ENCODE measurements at places on chromosomes 12 and 14.

DNA sequence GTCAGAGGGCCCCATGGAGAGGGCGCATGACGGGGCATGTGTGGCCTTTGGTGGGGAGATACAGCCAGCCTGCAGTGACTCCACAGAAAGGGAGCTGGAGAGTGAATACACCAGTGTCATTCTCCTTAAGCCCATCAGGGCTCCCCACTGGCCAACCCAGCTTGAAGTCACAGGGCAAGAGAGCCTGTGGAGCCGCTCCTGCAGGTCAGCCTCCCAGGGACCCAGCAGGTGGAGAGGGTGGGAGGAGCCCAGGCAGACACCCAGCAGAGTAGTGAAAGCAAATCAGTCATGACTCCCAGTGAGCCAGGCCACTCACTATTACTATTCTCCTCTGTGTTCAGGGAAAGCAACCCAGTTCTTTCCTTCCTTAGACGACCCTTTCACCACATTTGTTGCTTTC, 110.0 kb upstream of the CPM start:
- no peak for DNase-seq

- peak; percentile 80 for DNase-seq
These were observed at the start of gene ZBTB1 for GRCh38 chr14:64504310-64504896. TSS of gene ZBTB1 (plus strand) at chr14:64504770. CDS start at chr14:64521505, 16,735 bp downstream.

DNA sequence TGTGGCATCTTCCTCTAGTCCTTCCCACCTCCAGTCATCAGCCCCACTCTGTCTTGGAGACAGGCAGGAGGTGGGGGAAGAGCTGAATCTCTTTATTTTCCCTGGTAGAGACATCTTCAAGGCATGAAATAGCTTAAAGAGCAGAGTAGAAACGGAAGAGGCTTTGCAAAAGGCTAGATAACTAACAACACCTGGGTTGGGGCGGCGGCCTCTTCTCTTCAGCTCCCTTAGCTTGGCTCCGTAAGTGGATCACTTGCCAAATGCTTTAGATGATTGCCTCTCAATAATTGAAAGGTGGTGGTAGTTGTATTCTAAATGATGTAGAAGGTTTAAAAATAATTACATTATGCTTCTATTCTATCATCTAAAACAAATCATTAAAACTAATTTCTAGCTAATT, 36.1 kb downstream of the SSPN start:
- no peak for DNase-seq

DNA sequence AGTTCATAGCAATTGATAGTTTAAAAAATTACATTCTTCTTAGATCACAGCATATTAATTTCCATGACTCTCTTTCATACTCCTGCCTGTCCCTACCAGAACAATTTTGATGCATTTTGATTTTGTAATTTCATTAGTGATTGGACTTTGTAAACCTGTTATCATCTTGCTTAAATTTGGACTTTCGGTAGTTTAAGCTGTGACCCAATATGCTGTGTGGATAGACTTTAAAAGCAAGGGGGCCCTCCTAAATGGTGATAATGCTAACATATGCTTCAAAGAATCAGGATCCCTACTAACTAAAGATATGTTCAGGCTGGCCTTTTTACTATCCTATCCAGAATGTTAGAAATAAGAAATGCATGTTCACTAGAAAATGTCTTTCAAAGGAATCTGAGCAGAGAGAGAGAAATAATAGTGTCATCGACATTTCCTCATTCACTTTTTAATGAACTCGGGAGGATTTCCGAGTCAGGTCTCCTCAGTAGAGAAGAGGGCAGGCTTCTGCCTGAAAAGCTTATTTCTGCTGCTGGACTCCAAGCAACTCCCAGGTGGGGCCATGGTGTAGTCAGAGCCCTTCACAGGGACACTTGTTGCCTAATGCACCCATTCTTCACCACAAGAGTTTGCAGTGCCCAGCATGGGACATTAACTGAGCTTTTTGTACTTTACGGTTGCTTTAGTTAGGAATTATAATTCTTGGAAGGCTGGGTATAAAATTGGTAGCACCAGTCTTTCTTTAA, 16.7 kb downstream of the SLC38A4 start:
- no peak for DNase-seq

- DNase-seq: no peak
These were observed 4.3 kb downstream of the CRACR2A start for GRCh38 chr12:3748620-3749019.

- no peak for DNase-seq
These were observed 207.2 kb upstream of the IGF1 start for GRCh38 chr12:102687523-102687922.

DNA sequence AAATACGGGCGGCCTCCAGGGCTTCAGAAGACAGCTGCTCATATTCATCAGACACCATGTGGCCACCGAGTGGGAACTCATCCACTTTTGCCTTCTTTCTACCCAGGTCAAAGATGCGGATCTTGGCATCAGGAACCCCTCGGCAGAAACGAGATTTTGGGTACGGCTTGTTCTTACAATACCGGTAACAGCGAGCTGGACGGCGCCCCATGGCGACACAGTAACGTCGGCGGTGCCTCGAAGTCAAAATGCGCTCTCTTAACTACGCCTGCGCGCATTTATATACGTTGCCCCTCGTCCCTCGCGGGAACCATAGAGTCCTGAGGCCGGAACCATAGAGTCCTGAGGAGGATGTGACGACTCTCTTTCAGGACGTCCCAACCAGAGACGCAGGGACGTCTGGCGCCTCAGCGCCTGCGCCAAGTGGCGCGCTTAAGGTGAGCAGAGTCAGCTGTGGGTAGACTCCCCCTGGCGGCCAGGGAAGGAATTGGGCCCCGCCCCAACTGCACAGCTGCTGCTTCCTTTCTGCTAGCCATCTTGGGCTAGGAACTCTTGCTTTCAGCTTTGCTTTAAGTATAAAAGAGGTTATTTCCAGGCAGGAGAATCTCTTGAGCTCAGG, at the start of gene RPL10L:
Gene RPL10L, minus strand, starts transcription at position 256 of the 619 bp plus-strand sequence. Its CDS starts 45 bp downstream, at position 211.
- no peak for DNase-seq

- DNase-seq: no peak
These were observed 709.1 kb downstream of the DIO2 start for GRCh38 chr14:79502136-79502750.

DNA sequence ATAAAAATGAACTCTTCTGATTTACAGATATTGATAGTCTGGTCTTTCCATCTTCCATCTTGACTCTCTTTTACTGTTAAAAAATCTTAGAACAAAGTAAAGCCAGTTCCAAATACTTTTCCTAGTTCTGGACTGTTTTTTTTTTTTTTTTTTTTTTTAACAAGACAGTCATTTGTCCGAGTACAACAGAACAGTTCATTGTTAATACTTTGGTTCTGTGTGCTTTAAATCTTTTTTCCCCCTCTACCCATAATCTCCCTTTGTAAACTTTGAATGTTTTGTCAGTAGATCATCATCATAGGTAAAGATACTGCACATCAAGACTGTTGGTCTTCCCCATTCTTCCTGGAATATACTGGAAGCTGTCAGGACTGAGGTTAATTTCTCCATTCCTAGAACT, 38.0 kb downstream of the ADIPOR2 start:
- no peak for DNase-seq

DNA sequence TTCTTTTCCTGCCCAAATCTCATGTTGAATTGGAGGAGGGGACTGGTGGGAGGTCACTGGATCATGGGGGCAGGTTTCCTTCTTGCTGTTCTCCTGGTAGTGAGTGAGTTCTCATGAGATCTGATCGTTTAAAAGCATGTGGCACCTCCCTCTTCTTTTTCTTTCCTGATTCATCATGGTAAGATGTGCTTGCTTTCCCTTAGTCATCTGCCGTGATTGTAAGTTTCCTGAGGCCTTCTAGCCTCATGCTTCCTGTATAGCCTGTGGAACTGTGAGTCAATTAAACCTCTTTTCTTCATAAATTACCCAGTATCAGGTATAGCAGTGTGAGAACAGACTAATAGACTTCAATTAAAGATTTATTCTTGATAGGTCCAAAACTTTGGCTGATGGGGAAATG, 83.5 kb downstream of the CAND1 start:
- DNase-seq: no peak

GRCh38 chr14:101587441-101587911, 26.2 kb downstream of the DIO3 start:
- no peak for DNase-seq

DNA sequence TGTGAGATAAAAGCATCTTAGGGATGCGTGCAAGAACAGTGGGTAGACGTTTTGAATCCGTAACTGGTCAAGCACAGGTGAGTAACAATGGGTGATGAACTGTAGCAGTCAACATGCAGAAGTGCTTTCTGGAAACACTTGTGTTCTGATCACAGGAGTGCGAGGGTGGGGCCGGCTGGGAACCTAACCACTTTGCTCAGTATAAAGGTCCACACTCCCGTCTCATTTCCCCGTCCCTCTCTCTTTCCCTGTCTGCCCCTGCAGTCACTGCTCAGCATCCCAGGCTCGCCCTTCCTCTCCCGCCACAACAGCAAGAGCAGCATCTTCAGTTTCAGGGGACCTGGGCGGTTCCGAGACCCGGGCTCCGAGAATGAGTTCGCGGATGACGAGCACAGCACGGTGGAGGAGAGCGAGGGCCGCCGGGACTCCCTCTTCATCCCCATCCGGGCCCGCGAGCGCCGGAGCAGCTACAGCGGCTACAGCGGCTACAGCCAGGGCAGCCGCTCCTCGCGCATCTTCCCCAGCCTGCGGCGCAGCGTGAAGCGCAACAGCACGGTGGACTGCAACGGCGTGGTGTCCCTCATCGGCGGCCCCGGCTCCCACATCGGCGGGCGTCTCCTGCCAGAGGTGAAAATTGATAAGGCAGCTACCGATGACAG, 127.1 kb downstream of the FIGNL2 start:
- DNase-seq: peak; percentile 34

GRCh38 chr12:16399101-16399500, 51.7 kb downstream of the MGST1 start:
- no peak for DNase-seq

GRCh38 chr14:72924337-72924736, 1.9 kb upstream of the DCAF4 start:
- no peak for DNase-seq

GRCh38 chr12:89782807-89783206, 74.2 kb upstream of the ATP2B1 start:
- no peak for DNase-seq

GRCh38 chr12:121812320-121812871, 8.6 kb downstream of the SETD1B start:
- DNase-seq: peak; percentile 79

- peak; percentile 83 for DNase-seq
These were observed at the start of gene SEC23A for GRCh38 chr14:39102969-39103957. TSS of gene SEC23A (minus strand) at chr14:39103235. CDS start at chr14:39096118, 7,117 bp downstream.

DNA sequence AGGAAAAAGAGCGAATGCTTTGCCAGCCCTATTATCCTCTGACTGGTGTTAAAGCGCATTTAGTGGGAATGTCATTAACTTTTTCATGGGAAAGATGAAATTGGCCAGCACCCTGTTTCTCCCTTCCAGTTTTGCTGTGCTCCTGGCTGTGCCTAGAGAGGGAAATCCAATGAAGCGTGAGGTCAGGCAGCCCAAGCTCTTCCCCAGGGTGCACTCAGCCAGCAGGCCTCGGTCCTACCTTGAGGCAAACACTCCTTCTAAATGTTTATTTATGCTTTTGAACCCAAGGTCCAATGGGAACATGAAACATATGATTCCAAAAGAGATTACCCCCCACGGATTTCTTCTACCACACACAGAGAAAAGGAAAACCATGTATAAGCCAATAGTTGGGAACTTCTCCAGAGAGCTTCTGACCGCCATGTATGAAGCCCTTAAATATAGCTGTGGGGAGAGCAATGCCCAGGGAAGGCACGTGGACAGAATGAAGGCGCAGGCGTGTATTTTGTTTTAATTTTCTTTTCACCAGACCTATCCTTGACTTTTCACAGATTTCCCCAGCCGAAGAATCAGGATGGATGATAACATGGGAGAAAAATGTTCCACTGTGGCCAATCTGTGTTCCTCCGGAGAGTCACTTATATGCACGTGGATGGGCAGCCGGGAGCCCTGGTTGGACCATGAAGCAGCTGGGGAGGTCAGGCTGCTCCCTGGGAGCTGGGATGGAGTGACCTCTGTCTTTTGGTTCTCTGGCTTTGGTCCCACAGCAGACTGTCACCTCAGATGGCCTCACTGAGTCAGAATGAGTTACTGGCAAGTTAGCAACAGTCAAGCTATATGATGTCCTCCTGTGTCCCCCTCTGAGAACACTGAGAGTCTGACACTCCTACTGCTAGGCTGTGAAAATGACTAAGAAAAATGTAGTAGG, 37.3 kb downstream of the GPR135 start:
- peak; percentile 75 for DNase-seq

Data from fibroblast of the aortic adventitia (primary cell).